Activated naive CD4-positive, alpha-beta T cell treated with Interleukin-2 at 50 U/mL for 16 hours (primary cell): ENCODE measurements at places on chromosomes 4 and X.

DNA sequence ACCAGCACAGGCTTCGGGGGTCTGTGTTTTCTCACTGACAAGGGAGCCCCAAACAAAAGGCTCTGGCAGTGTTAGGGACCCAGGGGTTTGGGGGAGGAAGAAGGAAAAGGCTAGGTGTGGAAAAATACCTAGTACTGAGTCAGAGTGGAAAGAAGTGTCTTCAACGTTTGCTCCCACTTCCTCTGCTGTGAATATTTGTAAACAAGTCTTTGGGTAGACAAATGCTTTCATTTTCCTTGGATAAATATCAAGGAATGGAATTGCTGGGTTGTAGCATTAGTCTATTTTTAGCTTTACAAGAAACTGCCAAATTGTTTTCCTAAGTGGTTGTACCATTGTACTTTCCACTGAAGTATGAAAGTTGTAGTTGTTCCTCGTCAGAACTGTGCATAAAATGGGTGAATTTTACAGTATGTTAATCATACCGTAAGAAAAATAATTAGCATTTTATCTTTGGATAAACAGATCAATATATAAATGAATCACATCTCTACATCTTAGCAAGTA lies 17.4 kb downstream of the COL4A5 start:
- no peak for DNase-seq

GRCh38 chrX:45274576-45274975 lies 73.9 kb upstream of the DIPK2B start:
- no peak for DNase-seq

GRCh38 chr4:43496602-43497001 lies 604.1 kb downstream of the GRXCR1 start:
- DNase-seq: no peak

GRCh38 chr4:4637710-4638109 lies 95.9 kb upstream of the STX18 start:
- DNase-seq: no peak

- peak; percentile 17 for DNase-seq
Observed at GRCh38 chrX:53768451-53768850, 81.9 kb upstream of the HUWE1 start.

- no peak for DNase-seq
Observed at GRCh38 chrX:129934952-129935351, 29.0 kb downstream of the UTP14A start.

DNA sequence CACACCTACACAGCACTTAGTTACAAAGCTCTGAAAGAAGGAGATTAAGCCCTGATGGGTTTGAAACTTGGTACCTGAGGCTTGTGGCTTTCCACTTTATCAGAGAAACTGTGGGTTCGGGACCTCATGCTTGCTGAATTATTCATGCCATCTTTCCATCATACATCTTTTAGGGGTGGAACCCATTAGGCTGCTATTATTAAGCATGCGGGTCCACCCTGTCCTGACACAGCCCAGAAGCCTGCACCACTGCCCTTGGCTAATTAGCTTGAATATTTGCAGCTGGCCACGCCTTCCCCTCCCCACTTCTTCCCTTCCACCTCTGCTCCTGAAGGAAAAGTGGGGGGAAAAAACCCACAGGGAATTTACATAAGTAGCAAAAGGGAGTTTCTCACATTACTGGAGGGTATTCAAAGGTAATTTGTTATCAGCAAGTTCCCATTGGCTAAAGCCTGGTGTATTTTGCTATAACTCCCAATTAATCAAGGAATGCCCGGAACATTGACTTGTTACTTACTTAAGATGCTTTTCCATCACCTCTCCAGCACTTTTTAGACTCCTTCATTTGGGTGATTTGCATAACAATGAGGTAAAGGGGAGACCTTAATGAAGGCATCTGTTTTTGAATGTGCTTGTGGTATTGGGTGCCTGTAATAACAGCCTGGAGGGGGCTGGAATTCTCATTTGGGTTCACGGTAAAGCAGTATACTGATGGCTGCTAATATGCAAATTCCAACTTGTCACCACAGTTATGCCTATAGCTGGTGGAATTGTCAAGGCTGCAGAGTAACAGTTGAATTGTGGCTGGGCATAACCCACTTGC lies 231.7 kb upstream of the GATB start:
- no peak for DNase-seq

- DNase-seq: no peak
Observed at GRCh38 chr4:77599378-77599777, 6.2 kb upstream of the CXCL13 start.

GRCh38 chr4:165367040-165367439 lies 11.8 kb upstream of the CPE start:
- no peak for DNase-seq

GRCh38 chrX:13780868-13781427 lies 35.9 kb downstream of the GPM6B start:
- DNase-seq: no peak

DNA sequence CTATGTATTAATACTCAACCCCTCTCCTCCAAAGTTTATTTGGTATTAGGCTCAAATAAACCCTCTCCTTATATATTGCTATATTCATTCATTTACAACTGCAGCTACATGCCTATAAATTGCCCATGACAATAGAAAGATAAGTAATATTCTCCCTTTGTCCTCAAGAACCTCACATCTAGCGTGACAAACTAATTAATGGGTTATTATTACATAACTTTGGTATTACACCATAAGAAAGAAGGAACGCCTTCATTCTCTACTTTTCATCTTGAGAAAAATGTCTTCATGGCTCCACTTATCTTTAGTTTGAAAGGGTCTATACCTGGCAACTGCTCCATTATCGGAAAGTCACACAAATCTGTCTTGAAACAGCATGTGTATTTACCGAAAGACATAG lies 157.7 kb upstream of the RASGEF1B start:
- DNase-seq: no peak

DNA sequence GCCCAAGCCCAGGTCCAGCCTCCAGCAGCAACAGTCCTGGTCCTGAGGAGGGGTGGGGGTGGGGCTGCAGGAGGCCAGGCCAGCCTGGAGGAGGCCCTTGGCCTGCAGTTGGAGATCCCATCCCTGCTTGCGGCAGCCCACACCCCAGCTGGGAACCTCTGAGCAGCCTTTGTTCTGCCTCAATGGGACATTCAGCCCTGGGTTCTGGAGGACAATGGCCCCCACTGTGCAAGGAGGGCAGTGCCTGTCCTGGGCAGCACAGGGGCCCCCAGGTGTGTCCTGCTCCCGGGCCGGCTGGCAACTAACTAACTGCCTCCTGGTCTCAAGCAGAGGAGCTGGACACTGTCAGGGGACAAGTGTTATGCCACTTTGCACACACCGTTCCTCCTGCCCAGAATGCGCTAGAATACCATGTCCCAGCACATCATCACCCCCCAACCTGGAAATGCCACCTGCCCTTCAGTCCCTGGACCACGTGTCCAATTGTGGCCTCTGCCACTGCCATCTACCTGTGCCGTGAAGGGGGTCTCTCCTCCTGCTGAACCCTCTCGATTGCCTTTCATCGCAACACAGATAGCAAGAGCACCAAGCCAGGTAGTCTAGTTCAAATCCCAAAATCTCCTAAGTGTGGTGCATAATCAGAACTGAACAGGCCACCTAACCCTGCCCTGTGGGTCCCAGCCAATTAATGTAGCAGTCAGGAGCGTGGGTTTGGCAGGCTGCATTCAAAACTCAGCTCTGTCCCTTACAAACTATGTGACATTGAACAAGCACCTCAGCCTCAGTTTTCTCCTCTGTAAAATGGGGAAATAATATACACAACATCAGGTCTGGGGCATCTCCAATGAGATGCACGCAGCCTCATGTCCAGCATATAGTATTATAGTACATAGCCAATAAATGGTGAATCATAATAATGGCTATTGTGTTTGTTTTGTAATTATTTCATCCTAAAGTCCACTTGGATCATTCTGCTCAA lies 8.8 kb downstream of the PPP2R2C start:
- DNase-seq: no peak

DNA sequence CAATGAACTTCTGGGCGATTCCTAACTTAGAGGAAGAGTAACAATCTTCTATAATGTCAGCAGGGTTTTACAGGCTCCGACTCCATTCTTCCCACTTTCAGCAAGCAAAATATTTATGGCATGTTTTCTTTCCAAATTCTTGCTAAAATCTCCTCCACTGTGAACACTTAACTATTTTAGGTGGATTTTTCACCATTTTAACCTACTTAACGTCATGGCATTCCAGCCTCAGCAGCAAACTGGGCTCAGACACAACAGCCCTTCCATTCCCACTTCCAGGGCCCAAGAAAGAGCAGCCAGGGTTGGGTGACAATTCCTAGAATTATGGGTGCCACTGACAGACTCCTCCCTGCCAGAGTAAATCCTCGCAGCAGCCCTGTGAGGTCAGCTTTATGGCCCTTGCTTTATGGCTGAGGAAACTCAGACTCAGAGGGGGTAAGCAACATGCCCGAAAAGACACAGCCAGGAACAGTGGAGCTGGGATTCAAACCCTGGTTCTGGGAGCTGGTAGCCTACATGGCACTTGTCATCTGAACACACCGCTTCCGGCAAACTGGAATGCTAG lies 112.8 kb upstream of the MAP3K15 start:
- no peak for DNase-seq

DNA sequence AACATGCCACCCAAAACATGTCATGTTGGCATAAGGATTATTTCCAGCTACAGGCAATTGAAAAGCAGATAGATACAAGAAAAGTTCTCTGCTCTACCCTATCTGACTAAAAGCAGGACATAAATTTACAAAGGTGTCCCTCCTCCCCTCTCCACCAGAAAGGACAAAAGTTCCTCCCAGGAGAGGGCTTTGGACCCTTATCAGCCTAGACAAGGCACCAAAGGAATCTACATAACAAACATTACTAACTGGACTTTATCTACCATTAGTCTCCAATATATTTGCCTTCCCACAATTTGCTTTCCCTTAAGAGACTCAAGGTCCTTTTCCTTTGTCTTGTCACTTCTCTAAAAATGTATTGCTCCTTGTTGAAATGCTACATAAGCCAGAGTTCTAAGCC lies 55.6 kb downstream of the ADGRA3 start:
- no peak for DNase-seq

- no peak for DNase-seq
Observed at GRCh38 chr4:31204874-31205273, 484.7 kb downstream of the PCDH7 start.

- no peak for DNase-seq
Observed at GRCh38 chr4:14345356-14345775, 656.9 kb upstream of the CPEB2 start.

DNA sequence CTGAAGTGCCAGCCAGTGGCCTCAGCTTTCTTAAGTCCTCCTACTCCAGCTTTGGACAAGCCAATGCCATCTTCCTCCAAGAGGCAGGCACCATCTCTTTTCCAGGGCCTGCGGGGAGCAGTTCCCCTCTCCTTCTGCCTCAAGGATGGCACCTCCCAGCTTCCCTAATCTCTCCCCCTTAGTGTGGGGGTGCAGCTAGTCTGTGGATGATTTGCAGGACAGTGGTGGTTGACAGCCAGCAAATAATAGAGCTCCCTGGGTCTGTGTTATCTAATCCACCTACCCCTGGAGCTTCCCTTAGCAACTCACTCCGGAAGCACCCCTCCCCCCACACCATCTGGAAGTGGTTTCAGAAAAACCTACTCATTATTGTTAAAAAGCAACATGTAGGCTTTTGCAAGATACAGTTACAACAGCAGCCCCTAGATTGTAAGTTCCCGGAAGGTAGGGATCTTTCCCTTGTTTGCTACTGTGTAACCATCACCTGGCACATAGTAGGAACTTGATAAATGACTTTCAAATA lies 247.1 kb downstream of the BCOR start:
- no peak for DNase-seq

- no peak for DNase-seq
Observed at GRCh38 chr4:40954088-40954668, 204.4 kb downstream of the NSUN7 start.

DNA sequence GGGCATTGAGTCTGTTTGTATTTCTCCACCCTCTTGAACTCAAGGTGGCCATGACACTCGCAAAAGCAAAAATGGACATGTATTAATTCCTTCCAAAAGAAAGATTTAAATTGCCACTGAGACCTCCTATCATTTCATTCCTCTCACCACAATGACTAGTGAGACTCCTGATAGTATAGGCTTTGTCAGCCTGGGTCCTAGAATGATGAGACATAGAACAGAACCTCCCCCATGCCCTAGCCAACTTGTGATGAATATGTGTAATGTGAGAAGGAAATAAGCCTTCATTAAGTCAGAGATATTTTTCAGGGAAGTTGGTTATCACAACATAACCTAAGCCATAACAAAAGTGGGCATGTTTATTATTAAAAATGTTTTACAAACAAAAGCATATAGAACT lies 62.5 kb downstream of the ASB9 start:
- DNase-seq: peak; percentile 4

DNA sequence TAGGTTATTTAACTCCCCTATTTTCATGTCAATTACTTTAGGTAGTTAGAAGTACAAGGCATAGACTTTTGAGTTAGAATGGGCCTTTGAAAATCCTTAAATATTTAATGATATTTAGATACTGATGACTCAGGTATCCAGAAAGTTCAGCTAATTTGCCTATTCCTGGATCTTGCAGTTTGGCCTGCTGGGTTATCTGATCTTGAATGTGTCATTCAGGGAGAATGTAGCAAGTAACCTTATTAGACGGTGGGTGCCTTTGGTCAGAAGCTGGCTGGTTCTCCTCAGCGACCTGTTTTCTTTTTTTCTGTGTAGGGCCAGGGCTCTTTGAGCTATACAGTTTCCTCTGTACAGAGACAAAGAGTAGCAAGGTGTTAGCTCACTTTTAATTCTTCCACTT lies 42.0 kb downstream of the MTM1 start:
- no peak for DNase-seq

DNA sequence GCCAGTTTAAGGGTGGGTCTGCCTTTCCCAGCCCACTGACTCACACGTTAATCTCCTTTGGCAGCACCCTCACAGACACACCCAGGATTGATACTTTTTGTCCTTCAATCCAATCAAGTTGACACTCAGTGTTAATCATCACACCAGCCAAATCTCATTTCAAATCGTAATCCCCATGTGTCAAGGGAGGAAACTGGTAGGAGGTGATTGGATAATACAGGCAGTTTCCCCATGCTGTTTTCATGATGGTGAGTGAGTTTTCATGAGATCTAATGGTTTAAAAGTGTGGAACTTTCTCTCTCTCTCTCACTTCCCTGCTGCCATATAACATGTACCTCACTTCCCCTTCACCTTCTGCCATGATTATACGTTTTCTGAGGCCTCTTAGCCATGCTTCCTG lies 647.2 kb upstream of the FRG1 start:
- DNase-seq: no peak

DNA sequence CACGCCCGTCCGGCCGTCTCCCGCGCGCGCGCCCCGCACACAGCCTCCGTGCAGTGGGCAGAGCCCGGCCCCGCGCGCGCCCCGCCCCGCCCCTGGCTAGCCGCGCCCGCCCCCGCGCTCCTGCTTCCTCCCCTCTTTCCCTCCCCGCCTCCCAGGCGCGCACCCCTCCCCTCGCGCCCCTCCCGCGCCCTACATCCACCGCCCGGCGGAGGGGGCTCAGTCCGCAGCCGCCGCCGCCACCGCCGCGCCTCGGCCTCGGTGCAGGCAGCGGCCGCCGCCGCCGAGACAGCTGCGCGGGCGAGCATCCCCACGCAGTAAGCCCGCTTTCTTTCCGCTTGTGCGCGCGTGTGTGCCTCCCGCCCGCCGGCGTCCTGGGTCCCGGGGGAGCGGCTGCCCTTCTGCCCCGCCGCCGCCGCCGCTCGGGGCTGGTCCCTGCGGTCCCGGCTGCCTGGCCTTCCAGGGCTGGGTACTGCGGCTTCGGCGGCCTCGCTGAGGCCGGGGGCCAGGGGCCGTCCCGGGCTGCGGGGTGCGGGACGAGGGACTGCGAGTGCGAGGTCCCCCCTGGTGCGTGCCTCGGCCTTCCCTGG lies at the start of gene FHL1:
Gene FHL1, plus strand, starts transcription at position 219 of the 587 bp plus-strand sequence.
- peak; percentile 56 for DNase-seq

GRCh38 chrX:147978931-147979330 lies 2.2 kb upstream of the FMR1NB start:
- no peak for DNase-seq
